Activated CD8-positive, alpha-beta memory T cell treated with anti-CD3 and anti-CD28 coated beads, Interleukin-2, amount 10 ng/mL, durations not matched to agents 7 days and 5 days (primary cell): ENCODE measurements at places on chromosomes 6 and 20. TPM values are rescaled to one million over a fixed set of nuclear protein-coding genes. Genes with fewer than 3 reads are reported as not detected.

Gene LEMD2
- total RNA-seq: 80.3 TPM

DNA sequence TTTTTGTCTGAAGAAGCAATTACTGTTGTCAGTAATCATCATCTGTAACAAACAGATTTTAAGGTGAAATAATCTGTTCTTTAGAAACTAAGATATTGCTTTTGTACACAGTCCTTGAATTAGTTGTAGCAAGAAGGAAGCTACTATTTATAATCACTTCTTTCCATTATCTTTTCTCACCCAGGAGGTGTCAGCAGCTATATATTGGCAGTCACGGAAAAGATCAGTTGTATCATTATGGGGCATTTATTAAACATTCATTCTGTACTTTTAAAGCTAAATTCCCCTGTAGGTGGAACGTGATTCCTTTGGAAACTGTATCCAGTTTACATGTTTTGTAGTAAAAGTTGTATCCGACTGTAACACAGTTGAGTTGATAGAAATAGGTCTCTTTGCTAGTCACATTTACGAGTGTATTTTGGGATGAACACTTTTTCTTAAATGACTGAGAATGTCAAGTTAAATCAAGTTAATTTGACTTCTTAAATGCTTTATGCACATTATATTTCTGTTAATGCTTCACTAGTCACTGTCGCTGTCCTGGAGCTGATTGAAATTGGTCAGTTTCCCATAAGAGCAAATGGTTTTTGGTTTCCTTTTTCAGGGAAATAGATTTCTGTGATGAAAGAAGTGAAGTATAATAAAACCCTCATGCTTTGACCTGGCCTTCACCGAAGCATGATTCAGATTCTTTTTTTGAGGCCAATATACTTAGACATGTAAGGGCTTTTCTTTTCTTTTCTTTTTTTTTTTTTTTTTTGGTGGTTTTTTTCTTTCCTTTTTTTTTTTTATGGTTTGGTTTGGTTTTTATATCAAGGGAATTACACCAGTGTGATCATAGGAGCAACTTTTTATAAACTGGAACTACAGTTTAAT lies 5.1 kb downstream of the QKI start:
- DNase-seq: no peak

DNA sequence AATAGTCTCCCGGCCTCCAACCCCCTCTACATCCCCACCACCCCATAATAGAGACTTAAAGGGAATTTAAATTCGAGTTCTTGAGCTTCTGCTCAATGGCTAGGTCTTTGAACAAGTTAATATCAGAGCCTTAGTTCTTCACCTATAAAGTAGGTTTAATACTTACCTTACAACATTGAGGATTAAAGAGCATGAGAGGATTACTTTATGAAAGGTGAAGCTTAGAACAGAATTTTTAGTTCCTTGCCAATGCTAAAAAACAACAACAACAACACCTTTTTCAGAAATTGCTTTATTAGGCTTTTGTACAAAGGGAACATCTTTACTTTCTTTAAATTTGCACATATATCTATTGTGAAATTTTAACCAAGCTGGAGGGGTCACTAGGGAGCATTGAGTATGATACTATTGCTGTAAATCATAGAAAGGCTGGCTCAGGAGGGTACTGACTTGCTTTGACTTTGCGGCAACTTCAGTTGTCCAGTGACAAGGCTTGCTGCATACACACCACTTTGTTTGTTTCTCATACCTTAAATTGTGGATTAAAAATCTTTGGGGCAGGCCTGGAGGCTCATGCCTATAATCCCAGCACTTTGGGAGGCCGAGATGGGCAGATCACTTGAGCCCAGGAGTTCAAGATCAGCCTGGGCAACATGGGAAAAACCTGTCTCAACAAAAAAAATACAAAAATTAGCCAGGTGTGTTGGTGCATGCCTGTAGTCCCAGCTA lies 9.7 kb downstream of the TOP1 start:
- DNase-seq: no peak

- DNase-seq: no peak
Observed at GRCh38 chr6:136763716-136764516, 28.4 kb downstream of the MAP3K5 start.

Gene ARHGAP18
- total RNA-seq: 20.8 TPM

DNA sequence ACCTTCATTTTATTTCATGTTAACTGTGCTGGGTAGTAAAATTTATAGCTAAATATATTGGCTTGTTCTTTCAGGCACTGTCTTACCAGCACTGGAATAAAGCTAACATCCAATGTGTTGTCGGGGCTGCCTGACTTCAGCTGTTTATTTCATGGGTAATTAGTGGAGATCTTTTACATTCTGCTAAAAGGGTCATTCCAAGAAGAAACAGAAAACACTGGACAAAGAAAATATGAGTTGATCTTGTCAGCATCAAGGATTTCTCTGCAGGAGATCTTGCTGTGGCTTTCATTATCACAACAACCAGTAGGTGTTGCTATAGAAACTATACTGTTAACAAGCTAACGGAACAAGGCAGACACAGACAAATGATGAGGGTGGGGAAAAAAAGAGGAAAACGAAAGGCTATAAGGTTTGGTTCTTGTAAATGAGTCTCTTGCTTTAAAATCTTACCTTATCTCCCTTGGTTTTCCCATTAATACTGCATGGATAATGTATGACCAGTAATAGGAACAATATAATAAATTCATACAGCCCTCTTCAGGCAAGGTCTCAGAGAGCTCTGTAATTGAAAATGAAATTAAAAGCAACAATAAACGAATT lies 206.8 kb downstream of the SIM1 start:
- DNase-seq: no peak

Gene TMEM74B
- total RNA-seq: 0.45 TPM
